Neural progenitor cell (in vitro differentiated cells): ENCODE measurements at places on chromosomes 4 and X. TPM values are rescaled to one million over a fixed set of nuclear protein-coding genes. Genes with fewer than 3 reads are reported as not detected.

PRDM5 gene
- 36.2 and 51.7 TPM in 2 replicates for total RNA-seq

GABRB1 gene
- total RNA-seq = not detected in 2 replicates

ZFP92 gene
- total RNA-seq = 0.22 TPM in 1 of 2 replicates, not detected in the other

MAGEE2 gene
- total RNA-seq = not detected in 2 replicates

MYOZ2 gene
- total RNA-seq = not detected in 2 replicates

SSX3 gene
- total RNA-seq = not detected in 2 replicates

ADGRG4 gene
- total RNA-seq = not detected in 2 replicates

ERCC6L gene
- 22.7 and 34.5 TPM in 2 replicates for total RNA-seq

- H3K36me3 ChIP-seq = no peaks in the 10 kb centered on the region
- H3K27ac ChIP-seq = no peak within 1 kb of the TSS
- no peaks in the 10 kb centered on the region for H3K27me3 ChIP-seq
- peak; percentile 4 for DNase-seq
Observed at GRCh38 chr4:38804654-38805295, at the start of gene TLR1. Gene TLR1, minus strand, starts transcription at chr4:38804791. Its CDS starts 5,960 bp downstream, at chr4:38798831.

GRCh38 chr4:77167866-77168265, 10.9 kb downstream of the CCNG2 start:
- peaks cover 51% of the 10 kb centered on the region for H3K36me3 ChIP-seq
- H3K4me1 ChIP-seq = peaks cover 67% of the 10 kb centered on the region

DNA sequence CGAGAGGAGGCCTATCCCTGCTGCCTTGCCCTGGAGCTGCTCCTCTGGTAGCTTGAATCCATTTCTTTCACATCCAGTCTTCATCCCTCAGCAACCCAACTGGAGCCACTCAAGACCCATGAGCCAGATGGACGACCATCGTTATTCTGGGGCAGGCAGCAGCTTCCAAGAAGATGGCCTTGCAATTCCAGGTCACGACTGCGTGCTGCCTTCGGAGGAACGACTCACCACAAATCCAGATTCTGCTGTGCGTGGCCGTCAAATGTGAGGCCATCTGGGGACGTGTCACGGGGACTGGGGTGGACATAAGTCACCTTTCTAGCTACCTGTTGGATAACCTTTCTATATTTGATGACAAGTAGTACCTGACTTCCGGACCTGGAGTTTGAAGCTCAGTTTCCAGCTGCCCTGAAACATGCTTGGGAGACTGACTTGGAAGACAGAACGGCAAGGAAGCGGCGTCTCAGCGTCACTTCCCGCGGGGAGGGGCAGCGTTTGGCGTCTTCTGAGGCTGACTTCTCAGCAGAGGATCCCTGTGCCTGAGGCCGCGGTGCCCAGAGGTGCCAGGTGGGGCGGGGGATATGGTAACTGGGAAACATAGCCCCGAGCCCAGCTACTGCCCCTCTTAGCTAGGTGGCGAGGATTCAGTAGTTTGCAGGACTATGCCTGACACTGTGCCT, 11.7 kb upstream of the TMEM271 start:
- DNase-seq = no peak
- peaks cover 14% of the 10 kb centered on the region for H3K27me3 ChIP-seq
- H3K36me3 ChIP-seq = no peaks in the 10 kb centered on the region
- no peaks in the 10 kb centered on the region for H3K4me1 ChIP-seq
- H3K4me3 ChIP-seq = no peak overlapping the region
- H3K27ac ChIP-seq = no peak overlapping the region

DNA sequence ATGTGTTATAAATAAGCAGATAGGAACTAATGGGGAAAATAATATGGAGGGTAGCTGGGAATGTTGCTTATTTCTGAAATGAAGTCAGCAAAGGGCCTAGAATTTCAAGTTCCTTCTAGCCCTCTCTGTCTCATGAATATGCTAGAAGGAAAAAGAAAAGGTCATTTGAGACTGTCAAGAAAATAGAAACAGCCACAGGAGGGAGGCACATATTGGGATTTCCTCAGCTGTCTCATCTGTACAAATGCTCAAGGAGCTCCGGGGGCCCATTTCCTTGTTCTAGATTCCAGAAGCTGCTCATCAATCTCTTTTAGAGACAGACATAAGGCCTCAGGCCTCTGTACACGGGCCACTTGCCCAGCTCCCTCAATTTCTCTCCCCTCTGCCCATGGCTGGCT, 127.6 kb upstream of the ETNPPL start:
- H3K4me3 ChIP-seq = no peak overlapping the region
- no peak for DNase-seq
- H3K36me3 ChIP-seq = no peaks in the 10 kb centered on the region
- H3K4me1 ChIP-seq = no peaks in the 10 kb centered on the region

GRCh38 chr4:7323872-7324650, 110.7 kb downstream of the PSAPL1 start:
- peak; percentile 63 for DNase-seq
- no peaks in the 10 kb centered on the region for H3K27me3 ChIP-seq
- H3K4me1 ChIP-seq = peaks cover 30% of the 10 kb centered on the region
- H3K4me3 ChIP-seq = no peak overlapping the region
- no peaks in the 10 kb centered on the region for H3K36me3 ChIP-seq

DNA sequence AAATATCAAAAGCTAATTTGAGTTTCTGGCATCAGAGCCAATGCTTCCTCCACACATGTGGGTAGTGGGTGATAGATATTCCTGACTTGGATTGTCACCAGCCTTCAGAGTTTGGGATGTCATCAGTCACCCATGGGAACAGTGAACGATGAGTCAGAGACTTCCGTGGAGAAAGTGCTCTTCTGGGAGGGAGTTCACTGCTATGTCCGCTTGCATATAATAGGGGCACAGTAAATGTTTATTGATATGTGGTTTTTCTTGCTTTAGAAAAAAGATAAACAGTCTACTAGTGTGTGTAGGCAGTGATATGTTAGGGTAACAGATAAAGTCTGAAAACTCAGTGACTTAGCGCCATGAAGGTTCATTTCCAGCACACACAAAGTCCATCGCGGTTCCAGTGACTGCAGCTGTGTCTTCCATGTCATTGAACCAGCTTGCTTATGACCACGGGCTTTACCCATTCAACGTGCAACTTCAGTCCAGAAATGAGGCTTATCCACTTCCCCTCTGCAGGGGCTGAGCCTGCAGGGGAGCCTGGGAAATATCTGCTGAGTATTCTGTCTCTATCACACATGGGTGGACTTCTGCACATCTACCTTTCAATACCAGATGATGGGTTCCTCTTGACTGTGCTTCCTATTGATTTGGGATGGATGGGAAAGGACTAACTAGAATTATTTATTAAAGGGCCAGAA, 87.7 kb upstream of the WWC2 start:
- H3K27ac ChIP-seq = no peak overlapping the region
- no peak for DNase-seq
- H3K4me3 ChIP-seq = no peak overlapping the region
- H3K4me1 ChIP-seq = peaks cover 5% of the 10 kb centered on the region
- peaks cover 14% of the 10 kb centered on the region for H3K27me3 ChIP-seq
- H3K36me3 ChIP-seq = no peaks in the 10 kb centered on the region

GRCh38 chr4:127400731-127401346, 231.9 kb upstream of the INTU start:
- no peaks in the 10 kb centered on the region for H3K36me3 ChIP-seq
- DNase-seq = peak; percentile 70
- H3K27me3 ChIP-seq = no peaks in the 10 kb centered on the region

- peaks cover 9% of the 10 kb centered on the region for H3K4me1 ChIP-seq
- H3K27ac ChIP-seq = no peak overlapping the region
- no peaks in the 10 kb centered on the region for H3K27me3 ChIP-seq
- no peak for DNase-seq
- no peak overlapping the region for H3K4me3 ChIP-seq
Observed at GRCh38 chr4:128452415-128452814, 164.8 kb upstream of the PGRMC2 start.

- no peaks in the 10 kb centered on the region for H3K4me1 ChIP-seq
- H3K27me3 ChIP-seq = no peaks in the 10 kb centered on the region
- no peak overlapping the region for H3K4me3 ChIP-seq
- no peak for DNase-seq
Observed at GRCh38 chr4:5280828-5281227, 229.5 kb downstream of the STK32B start.

GRCh38 chr4:181599134-181599533, 644.1 kb upstream of the TENM3 start:
- H3K4me3 ChIP-seq = no peak overlapping the region
- H3K4me1 ChIP-seq = no peaks in the 10 kb centered on the region
- no peaks in the 10 kb centered on the region for H3K36me3 ChIP-seq

GRCh38 chrX:133747196-133747595, 238.2 kb downstream of the GPC3 start:
- H3K27ac ChIP-seq = no peak overlapping the region
- H3K27me3 ChIP-seq = no peaks in the 10 kb centered on the region
- no peak for DNase-seq
- H3K4me3 ChIP-seq = no peak overlapping the region
- peaks cover 9% of the 10 kb centered on the region for H3K4me1 ChIP-seq
- H3K36me3 ChIP-seq = no peaks in the 10 kb centered on the region

GRCh38 chr4:98617358-98618047, 40.9 kb downstream of the TSPAN5 start:
- H3K4me3 ChIP-seq = no peak overlapping the region
- DNase-seq = no peak
- H3K27ac ChIP-seq = no peak overlapping the region
- H3K27me3 ChIP-seq = no peaks in the 10 kb centered on the region
- H3K4me1 ChIP-seq = peaks cover 52% of the 10 kb centered on the region

DNA sequence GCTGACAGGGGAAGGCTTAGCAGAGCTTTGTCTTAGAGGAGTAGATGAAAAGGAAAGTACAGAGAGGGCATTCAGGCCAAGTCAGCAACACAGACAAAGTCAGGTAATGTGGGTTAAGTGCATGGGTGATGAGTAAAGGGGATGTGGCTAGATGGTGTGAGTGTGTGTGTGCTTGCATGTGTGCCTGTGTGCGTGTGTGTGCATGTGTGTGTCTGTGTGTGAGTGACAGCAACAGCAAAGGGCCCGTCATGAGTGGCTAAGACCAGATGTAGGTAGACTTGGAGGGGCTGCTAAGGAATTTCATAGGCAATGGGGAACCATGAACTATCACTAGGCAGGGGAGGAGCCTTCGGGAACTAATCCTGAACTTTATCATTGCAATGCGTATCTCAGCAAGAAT, 2.2 kb upstream of the GPR78 start:
- no peak overlapping the region for H3K27ac ChIP-seq
- H3K36me3 ChIP-seq = no peaks in the 10 kb centered on the region
- H3K4me3 ChIP-seq = no peak overlapping the region

GRCh38 chr4:76800902-76801301, 97.0 kb downstream of the SOWAHB start:
- no peak overlapping the region for H3K4me3 ChIP-seq
- no peak overlapping the region for H3K27ac ChIP-seq
- peaks cover 29% of the 10 kb centered on the region for H3K4me1 ChIP-seq
- no peak for DNase-seq

GRCh38 chr4:7352486-7352885, 82.2 kb downstream of the PSAPL1 start:
- no peak overlapping the region for H3K27ac ChIP-seq
- H3K36me3 ChIP-seq = no peaks in the 10 kb centered on the region
- H3K27me3 ChIP-seq = no peaks in the 10 kb centered on the region
- DNase-seq = no peak
- peaks cover 10% of the 10 kb centered on the region for H3K4me1 ChIP-seq

GRCh38 chr4:3322059-3322550, 29.3 kb downstream of the RGS12 start:
- H3K36me3 ChIP-seq = no peaks in the 10 kb centered on the region
- no peaks in the 10 kb centered on the region for H3K27me3 ChIP-seq
- peak overlapping the region; percentile 96 for H3K27ac ChIP-seq
- H3K4me3 ChIP-seq = peak overlapping the region; percentile 24
- DNase-seq = peak; percentile 85
- peaks cover 30% of the 10 kb centered on the region for H3K4me1 ChIP-seq

DNA sequence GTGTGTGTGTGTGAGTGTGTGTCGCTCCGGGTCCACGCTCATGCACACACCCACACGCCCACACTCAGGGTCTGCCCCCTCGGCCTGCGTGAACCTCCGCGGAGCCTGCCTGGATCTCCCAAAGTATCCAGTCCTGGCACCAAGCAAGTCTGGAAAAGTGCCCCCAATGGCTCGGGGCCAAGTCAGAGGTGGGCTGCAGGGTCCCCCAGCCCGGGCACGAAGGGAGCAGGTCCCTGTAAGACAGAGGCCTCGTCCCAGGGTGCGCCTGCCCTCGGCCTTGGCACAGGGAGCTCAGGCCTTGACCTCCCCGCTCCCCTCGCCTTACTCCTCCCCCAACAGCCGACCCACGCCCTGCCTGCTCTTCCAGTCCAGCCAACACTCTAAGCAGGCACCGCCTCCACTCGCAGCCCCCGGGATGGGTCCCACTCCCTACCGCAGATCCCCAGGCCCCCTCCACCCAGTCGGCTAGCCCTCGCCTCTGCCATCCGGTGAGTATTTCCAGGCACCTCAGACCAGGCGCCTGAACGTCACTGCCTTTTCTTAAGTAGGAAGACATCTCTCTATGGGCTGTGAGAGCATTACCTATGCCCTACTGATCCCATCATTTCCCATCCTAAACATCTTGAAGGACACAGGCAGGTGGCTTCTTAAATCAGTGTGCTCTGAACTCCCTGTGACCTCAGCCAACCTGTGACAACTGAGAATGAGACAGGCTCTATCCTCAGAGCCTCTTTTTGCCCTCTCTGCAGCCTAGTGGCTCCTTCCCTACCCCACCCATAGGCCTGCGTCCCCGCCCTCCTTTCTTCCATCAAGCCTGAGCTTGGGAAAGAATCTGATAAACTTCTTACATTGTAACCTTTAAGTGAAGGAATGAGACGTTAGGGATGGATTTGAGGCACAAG, 704 bp downstream of the FAM114A1 start:
- no peaks in the 10 kb centered on the region for H3K36me3 ChIP-seq
- H3K27me3 ChIP-seq = peaks cover 30% of the 10 kb centered on the region
- peak; percentile 12 for DNase-seq
- H3K4me1 ChIP-seq = peaks cover 2% of the 10 kb centered on the region

GRCh38 chrX:63250253-63250868, 100.8 kb downstream of the SPIN4 start:
- peak; percentile 73 for DNase-seq
- H3K27ac ChIP-seq = no peak overlapping the region
- H3K4me1 ChIP-seq = no peaks in the 10 kb centered on the region

- H3K36me3 ChIP-seq = no peaks in the 10 kb centered on the region
- H3K4me3 ChIP-seq = no peak overlapping the region
- no peak for DNase-seq
Observed at GRCh38 chr4:24794480-24794879, 893 bp upstream of the SOD3 start.

DNA sequence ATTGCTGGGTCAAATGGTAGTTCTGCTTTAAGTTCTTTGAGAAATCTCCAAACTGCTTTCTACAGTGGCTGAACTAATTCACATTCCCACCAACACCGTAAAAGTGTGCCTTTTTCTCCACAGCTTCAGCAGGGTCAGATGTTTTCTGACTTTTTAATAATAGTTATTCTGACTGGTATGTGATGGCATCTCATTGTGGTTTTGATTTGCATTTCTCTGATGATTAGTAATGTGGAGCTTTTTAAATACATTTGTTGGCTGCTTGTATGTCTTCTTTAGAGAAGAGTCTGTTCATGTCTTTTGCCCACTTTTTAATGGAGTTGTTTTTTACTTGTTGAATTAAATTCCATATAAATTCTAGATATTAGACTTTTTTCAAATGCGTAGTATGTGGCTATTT, 257.5 kb upstream of the ANKRD50 start:
- no peaks in the 10 kb centered on the region for H3K36me3 ChIP-seq
- H3K4me3 ChIP-seq = no peak overlapping the region
- no peaks in the 10 kb centered on the region for H3K27me3 ChIP-seq
- DNase-seq = no peak
- no peaks in the 10 kb centered on the region for H3K4me1 ChIP-seq
- no peak overlapping the region for H3K27ac ChIP-seq
